ENCODE measurements at places on chromosomes 5 and 9.
A peak's percentile ranks its signal among the peaks of the same experiment; 100 is the strongest.

GRCh38 chr5:7016999-7017747 is 303.9 kb downstream of the TENT4A start:
- DNase-seq: no peak

GRCh38 chr5:146521403-146522106 is 5.6 kb upstream of the GPR151 start:
- no peak for DNase-seq

DNA sequence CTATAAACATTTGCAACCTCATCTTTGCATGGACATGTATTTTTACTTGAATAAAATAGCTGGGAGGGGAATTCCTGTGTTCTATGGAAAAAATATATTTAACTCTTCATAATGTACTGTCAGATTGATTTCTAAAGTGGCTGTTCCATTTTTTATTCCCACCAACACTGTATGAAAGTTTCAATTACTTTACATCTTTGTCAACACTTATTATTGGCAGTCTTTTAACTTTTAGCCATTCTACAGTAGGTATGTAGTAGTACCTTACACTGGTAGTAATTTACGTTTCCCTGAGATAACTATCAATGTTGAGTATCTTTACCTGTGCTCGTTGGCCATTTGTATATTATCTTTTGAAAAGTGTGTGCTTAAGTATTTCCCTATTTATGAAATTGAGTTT is 429.7 kb downstream of the KIAA0825 start:
- no peak for DNase-seq

GRCh38 chr5:156379206-156379605 is 52.2 kb downstream of the SGCD start:
- no peak for DNase-seq

GRCh38 chr5:67234671-67235176 is 38.1 kb upstream of the CD180 start:
- DNase-seq: peak; percentile 24

DNA sequence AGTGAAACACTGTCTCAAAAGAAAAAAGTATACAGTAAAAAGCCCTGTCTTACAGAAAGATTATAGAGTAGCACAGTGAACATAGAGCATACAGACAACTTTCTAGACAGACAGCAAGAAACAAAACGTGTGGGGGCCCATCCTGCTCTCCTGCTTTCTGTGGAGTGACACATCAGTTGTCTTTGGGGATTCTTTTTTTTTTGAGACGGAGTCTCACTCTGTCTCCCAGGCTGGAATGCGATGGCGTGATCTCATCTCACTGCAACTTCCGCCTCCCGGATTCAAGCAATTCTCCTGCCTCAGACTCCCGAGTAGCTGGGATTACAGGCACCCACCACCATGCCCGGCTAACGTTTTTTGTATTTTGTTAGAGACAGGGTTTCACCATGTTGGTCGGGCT is 14.9 kb downstream of the CDHR2 start:
- no peak for DNase-seq

GRCh38 chr5:111743988-111744387 is 13.0 kb downstream of the NREP start:
- no peak for DNase-seq
